Urothelium cell line (cell line): ENCODE measurements at places on chromosomes 6 and 20.
A peak's percentile ranks its signal among the peaks of the same experiment; 100 is the strongest.

DNA sequence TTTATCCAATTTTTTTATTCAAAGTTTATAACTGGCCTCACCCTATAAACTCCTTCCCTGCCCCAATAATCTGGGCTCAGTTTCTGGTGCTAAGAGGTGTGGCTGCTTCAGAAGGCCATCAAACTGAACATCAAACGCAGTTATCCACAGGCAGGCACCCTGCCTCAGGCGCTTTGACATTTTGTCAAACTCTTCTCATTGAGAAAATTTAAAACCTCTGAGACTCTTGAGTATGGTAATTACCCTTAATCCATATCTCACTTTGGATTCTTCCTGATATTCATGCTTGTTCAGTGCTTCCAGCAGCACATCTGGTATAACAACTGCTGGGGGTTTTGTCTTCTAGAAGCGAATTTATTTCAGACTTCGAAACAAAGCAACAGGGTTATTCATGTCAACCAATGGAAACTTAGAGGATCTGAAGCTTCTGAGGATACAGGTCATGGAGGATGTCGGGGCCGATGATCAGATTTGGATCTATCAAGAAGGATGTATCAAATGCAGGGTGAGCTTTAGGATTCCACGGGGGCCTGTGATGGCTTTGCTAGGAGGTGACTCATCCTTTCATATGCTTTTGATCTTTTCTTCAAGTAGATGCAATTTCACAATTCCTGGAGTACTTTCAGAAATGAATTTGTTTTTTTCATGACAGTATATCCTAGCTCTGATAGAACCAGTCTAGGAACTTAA, 68.2 kb downstream of the RTN4IP1 start:
- no peak for DNase-seq

DNA sequence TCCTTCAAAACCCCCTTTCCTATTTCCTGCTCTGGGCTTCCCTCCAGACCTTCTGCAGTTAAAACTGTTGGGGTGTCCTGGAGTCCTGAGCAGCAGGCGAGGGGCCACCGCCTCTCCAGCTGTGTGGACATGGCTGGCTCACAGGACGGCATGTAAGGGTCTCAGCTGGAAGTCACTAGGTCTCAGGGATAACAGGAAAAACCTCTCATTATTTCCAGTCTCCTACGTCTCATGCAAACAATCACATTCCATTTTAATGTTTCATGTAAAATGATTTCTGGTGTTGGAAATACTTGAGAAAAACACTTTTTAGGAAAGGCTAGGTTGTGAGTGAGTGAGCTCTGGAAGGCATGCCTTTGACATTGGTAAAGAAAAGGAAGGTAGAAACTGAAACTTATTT, 158.7 kb downstream of the SCML4 start:
- DNase-seq = no peak

DNA sequence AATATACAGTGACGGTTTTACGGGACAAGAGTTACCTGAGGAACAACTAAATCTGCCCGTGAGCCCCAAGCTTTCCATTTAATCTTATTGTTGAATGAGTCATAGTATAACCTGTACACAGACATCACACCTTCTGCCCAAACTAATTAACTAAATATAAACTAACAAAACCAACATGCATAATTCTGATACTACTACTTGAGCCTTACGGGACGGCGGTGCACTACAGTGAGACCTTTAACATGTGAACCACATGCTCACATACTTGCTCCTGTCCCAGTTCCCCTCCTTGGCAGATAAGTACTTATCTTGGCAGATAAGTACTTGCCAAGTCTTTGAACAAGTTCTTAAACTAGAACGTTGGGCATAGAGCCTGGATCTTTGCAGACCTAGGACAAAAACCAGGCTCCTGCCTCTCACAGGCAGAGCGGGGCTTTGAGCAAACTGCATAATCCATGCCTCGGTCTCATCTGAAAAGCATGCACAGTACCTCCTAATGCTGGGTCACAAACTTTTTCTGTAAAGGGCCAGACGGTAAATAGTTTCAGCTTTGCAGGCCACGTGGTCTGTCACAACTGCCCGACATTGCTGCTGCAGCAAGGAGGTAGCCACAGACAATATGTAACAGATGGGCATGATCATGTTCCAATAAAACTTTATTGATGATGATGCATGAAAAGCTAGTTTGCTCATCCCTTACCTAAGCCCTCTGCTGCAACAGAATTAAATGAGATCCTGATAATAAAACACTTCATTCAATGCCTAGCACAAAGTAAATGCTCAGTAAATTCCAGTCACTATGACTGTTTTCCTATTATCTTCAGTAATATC, 23.0 kb downstream of the ZNF217 start:
- no peak for DNase-seq

DNA sequence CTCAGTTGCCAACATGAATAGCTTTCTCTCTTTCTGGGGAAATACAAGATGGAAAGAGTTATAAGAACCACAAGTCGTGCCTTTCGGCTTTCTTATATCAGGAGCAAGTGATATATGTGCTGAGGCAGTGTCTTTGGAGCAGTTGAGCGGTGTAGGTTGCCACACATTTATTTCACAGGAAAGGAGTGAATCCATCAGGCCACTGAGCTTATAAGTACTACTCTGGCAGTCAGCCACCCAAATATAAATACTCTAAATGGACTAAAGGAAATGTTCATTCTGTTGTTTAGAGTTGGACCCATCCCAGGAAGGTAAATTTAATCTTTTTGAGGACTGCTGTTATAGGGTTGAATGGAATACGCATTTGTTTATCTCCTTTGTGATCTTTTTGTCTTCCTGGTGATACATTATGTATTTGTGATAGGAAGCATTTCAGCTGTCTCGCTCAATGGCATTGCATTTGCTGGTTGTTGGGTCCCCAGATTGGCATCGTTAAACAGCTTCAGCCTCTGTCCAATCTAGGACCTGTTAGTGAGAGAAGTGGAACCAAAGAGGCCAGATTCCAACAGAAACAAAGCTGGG, 139.7 kb downstream of the SOBP start:
- DNase-seq = no peak

DNA sequence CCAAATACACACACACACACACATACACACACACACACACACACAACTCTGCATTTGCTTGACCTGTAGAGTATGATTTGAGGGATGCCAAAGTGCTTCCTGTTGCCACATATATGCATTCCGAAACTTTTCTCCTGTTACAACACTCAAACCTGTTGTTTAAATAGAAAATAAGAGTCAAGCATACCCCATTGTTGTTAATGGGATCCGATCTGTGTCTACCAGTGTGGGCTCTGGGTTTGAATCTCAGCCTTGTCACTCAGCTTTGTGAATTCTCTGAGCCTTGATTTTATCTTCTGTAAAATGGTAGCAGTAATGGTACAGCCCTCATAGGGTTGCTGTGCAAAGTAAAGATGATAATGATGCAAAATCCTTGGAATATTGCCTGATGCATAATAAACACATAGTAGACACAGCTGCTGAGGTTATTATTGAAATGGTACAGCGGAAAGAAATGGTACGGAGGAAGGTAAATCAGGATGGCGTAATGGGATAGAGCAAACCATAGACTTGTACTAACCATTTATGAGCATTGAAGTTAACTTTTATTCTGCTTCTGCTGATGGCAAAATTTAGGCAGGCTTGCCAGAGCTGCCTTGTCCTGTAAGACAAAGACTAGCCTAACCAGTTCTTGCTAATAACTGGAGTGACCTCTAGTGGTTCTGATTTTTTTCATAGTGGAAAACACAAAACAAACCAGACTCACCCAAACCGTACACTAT, 113.5 kb upstream of the PHACTR1 start:
- DNase-seq = peak; percentile 30

- DNase-seq = no peak
These were observed 5.0 kb downstream of the TCP11 start for GRCh38 chr6:35136185-35136584.

DNA sequence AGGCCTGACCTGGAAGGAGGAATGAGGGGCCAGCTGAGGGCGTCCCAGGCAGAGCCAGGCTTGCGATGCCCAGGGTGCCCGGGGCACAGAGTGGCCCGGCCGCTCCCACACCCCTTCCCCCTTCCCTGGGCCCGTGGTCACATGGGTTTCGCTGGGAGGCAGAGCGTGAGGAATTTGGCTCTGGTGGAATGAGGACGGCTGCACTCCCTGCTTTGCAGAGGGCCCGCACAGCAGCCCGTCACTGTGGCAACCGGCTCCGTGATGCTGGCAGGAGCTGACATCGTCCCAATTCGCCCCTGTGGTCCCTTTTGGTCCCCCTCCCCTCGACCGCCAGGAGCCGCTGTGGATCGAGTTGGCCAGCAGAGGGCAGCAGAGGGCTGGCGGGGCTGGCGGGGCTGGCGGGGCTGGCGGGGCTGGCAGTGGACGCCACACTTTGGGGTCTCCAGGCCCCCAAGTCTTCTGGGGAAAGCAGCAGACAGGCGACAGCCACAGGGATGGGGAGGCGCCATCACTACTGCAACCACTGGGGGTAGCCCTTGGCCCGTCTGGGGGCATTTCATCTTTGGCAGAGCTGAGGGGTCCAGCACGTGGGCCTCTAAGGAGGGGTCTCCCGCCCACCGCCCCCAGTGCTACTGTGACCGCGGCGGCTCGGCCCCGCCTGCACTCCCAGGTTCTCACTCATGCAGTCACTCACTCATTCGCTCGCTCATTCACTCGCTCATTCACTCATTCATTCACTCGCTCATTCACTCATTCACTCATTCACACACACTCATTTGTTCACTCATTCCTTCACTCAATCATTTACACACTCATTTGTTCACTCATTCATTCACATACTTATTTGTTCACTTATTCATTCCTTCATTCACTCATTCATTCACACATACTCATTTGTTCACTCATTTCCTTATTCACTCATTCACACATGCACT, 49.7 kb upstream of the BHLHE23 start:
- DNase-seq = peak; percentile 80

DNA sequence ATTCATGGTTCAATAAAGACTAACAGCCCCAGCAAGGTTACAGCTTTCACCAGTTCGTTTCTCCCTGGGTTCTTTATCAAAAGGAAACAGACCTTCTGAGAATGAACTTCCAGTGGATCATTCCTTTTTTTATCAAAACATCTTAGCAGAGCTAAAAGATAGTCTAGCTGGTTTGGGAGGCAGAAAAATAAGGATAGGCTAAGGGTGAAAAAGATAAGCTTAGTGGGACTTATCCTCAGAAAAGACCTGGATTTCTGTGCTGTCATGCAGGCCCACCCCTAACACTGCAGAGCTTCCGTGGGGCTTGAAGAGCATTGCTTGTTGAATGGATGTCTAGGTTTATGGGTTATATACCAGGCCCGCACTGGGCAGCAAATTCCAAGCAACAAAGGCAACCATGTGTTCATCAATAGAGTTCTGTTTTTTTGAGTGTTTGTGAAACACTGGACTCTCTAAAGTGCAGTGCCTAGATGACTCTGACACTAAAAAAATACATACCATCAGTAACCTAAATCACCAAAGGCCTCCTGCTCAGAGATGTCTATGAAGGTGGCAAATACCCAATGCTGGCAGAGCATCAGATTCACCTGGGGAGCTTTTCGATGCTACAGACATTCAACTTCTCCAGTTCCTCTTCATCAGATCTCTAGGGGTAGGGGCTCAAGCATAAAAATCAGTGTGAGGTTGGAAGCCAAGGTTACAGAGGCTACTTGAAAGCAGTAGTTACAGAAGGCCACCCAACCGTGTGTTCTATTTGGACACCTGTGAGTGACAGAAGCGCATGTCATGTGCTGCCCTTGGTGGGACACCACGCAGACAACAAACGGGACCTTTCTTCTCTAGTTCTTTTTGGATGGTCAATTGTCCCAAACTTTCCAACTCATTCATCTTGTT, 53.0 kb downstream of the TNFAIP3 start:
- no peak for DNase-seq
